ENCODE measurements at places on chromosomes 2 and 18. TPM values are rescaled to one million over a fixed set of nuclear protein-coding genes. Genes with fewer than 3 reads are reported as not detected.

DNA sequence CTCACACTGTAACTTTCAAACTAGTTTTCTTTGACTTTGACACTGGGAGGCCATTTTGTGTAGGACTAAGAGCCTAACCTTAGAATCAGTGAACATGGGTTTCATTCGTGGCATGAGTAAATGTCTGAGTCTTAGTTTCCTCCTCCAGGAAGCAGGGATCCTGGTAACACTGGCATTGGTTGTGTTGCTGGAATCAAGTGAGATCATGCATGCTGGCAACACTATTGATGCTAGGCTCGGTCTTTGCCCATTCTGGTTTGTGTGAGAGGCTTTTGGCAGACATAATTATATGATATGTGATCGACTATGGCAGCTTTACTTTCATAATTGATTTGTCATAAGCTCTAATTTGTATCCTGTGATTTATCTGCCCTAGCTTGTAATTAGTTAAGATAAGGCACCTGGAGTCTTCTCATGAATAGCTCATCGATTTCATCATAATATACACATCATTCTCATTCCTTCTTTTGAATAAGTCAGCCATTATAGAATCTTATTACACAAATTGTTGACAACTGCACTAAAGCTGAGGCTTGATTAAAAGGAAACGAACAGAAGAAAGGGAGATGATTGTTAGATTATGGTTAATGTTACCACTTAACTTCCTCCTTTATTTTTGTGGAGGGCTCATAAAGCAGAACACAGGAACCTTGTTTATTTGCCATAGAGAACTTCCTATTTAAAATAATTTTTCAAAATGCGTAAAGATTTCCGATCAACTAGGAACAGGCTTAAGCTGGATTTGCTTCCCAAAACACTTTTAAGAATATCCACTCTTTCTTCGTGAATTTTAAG is 12.6 kb downstream of the PPP1R1C start:
- H3K36me3 ChIP-seq = no peaks in the 10 kb centered on the region
- DNase-seq = no peak
- peaks cover 3% of the 10 kb centered on the region for H3K27me3 ChIP-seq
- H3K4me1 ChIP-seq = no peaks in the 10 kb centered on the region
- H3K27ac ChIP-seq = no peak overlapping the region
- no peak overlapping the region for H3K4me3 ChIP-seq

- peaks cover 3% of the 10 kb centered on the region for H3K4me1 ChIP-seq
- H3K36me3 ChIP-seq = no peaks in the 10 kb centered on the region
- DNase-seq = no peak
Measured at GRCh38 chr2:208172125-208172524, 8.7 kb upstream of the CRYGA start.

- peaks cover 22% of the 10 kb centered on the region for H3K4me1 ChIP-seq
- no peaks in the 10 kb centered on the region for H3K27me3 ChIP-seq
- DNase-seq = peak; percentile 88
- H3K36me3 ChIP-seq = no peaks in the 10 kb centered on the region
Measured at GRCh38 chr2:61905372-61906185, at the start of gene COMMD1. Gene COMMD1, plus strand, starts transcription at chr2:61905674. Its CDS starts 5 bp downstream, at chr2:61905679.

GRCh38 chr2:231362555-231363184 is 32.8 kb upstream of the B3GNT7 start:
- DNase-seq = no peak
- no peak overlapping the region for H3K4me3 ChIP-seq
- H3K36me3 ChIP-seq = no peaks in the 10 kb centered on the region
- H3K27me3 ChIP-seq = no peaks in the 10 kb centered on the region

GRCh38 chr2:98346311-98347236 is at the start of gene CNGA3:
Gene CNGA3, plus strand, starts transcription at chr2:98346456. Its CDS starts 23,520 bp downstream, at chr2:98369976.
- peaks cover 16% of the 10 kb centered on the region for H3K4me1 ChIP-seq
- H3K27ac ChIP-seq = no peak within 1 kb of the TSS
- no peak within 1 kb of the TSS for H3K4me3 ChIP-seq
- peaks cover 66% of the 10 kb centered on the region for H3K27me3 ChIP-seq
- peak; percentile 47 for DNase-seq

EML6 gene
- 0.78 TPM for total RNA-seq

TPO gene
- not detected for total RNA-seq

RGPD4 gene
- total RNA-seq = not detected

Data from activated CD8-positive, alpha-beta T cell treated with anti-CD3 and anti-CD28 coated beads, Interleukin-2, amount 10 ng/mL, durations not matched to agents 7 days and 5 days (primary cell).